ENCODE measurements at places on chromosomes 3 and 15.
A peak's percentile ranks its signal among the peaks of the same experiment; 100 is the strongest.

- no peak for DNase-seq
Observed at GRCh38 chr3:127722091-127722784, 49.5 kb downstream of the ABTB1 start.

DNA sequence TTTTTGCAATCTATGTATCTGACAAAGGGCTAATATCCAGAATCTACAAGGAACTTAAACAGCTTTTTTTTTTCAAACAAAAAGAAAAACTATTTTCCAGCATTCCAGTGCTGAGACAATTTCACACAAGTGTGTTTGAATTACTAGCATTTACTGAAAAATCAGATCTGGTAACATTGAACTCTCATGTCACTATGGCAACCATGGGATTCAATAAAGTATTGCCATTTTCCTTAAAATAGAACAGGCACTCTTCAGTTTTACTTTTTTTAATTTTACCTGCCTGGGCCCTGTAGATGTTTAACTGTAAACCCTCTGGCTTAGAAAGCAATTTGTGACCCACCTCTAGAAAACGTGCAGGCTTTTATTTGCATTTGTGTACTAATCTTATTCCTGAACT lies 105.4 kb downstream of the MITF start:
- DNase-seq: no peak

DNA sequence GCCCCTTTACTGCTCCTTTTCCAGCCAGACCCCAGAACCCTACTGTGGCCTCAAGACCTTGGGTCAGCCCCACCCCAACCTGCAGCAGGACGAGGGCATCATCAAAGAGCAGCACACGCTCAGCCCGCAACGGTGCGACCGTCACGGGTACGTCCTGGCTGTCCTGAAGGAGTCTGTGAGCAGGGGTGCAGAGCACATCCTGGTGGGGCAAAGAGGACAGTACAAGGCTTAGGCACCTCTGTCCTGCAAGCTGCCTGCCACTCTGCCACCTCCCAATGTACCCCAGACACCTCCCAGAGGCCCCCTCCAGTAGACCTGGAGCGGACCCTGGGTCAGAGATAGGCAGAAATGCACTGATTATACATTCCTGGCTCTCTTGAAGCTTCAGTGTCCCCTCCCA lies 8.0 kb downstream of the ALS2CL start:
- DNase-seq: no peak

- DNase-seq: no peak
Observed at GRCh38 chr15:54659646-54660045, 537.1 kb downstream of the RSL24D1 start.

DNA sequence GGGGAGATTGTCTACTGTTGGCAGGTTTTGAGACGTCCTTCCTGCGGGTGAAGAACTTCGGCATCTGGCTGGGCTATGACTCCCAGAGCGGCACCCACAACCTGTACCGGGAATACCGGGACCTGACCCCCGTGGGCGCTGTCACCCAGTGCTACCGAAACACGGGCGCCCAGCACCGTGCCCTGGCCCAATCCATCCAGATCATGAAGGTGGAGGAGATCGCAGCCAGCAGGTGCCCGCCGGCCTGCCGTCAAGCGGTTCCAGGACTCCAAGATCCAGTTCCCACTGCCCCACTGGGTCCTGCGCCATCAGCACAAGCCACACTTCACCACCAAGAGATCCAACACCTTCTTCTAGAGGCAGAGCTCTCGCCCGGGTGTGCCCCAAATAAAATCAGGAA lies 194.9 kb upstream of the EPHA6 start:
- DNase-seq: no peak

DNA sequence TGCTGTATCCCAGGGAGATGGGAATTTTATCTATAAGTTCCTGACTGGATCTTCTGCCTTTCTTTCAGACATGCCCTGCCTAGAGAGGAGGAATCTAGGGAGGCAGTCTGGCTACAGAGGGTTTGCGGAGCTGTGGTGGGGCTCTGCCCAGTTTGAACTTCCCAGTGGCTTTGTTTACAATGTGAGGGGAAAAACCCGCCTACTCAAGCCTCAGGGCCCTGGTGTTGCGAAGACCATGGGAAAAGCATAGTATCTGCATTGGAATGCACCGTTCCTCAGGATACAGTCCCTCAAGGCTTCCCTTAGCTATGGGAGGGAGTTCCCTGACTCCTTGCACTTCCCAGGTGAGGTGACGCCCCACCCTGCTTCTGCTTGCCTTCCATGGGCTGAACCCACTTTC lies 168.7 kb downstream of the TMEM108 start:
- no peak for DNase-seq

DNA sequence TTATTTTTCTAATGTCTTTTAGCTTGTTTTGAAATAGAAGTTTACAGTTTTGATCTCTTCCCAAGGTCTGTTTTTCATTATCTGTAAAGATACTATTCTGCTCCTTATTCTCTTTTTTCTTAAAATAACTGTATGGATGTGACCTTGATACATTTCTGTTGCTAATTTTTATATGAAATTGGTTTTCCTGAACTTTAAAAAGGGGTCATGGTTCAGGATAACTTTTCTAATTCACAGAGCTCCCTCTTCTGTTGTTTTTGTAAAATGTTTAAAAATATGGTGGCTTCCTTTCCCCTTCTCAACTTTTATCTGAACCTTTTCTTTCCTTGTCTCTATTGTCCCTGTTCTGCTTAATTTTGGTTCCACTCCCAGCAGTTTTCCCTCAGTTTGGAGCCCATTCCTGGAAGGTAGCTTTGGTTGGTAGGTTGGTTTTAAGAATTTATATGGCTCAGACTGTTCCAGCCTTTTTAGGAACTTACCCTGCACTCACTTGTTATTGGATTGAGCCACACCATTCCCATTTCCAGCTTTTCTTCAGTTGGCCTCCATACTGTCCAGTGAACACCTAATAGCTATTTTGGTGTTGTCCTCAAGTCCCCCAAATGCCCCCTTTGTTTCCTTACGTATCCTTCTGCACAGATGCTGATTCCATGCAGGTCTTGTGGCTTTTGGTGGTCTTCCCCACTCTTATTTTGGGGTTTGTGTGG lies 70.3 kb downstream of the SLMAP start:
- DNase-seq: no peak

- DNase-seq: no peak
Observed at GRCh38 chr15:40336744-40337122, 4.0 kb downstream of the CCDC9B start.

GRCh38 chr15:80942266-80942665 lies 47.4 kb downstream of the MESD start:
- no peak for DNase-seq

DNA sequence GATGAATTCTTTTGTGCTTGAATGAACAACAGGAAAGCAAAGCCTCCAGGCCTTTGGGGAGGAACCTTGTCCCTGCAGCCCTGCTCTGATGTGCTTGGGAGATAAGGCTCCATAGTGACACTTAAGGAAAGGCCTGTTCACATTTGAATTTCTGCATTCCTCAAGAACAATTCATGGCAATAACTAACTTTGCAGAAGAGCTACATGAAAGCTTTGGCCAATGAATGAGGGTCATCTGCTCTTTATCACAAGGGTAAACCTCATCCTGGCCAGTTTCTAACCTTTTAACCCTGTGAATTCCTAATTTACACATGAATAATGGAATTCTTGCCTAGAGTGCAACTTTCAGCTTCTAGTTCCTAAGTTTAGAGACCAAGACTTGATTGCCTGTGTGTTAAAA lies 5.6 kb downstream of the PRTG start:
- no peak for DNase-seq

- DNase-seq: no peak
Observed at GRCh38 chr3:62558549-62559112, 185.3 kb upstream of the FEZF2 start.

DNA sequence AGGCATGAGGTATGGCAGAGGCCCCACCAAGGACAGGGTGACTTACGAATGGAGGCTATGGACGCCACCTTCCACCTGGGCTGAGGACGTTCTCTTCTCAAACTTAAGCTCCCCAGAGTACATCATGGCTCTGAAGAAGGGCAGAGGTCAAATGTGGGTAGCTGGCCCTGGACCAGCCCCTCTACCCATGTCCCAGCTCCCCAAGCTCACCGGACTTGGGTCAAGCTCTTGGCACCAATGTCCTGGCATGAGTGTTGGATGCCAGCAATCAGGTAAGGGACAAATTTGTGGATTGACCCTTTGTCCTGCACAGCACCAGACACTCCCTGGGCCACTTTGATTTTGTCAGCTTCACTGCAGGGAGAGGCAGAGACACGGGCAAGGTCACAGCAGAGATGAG lies 2.5 kb downstream of the NDUFAF3 start:
- DNase-seq: no peak

GRCh38 chr3:124258057-124258500 lies 266.2 kb upstream of the ROPN1 start:
- no peak for DNase-seq

GRCh38 chr15:38254051-38254883 lies 1.6 kb downstream of the SPRED1 start:
- DNase-seq: no peak

DNA sequence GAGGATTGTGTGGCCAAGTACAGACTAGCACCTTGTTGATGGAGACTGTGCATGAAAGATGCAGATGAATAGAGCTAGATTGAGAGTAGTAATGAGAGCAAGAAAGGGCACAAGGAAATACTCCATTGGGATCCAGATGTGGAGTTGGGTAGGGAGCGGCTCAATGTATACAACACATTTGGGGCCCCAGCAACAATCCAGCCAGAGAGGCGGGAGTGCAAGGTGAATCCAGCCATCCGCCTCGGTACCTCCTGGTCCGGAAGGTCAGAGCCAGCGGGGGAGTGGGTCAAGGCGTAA lies 9.0 kb downstream of the ISL2 start:
- no peak for DNase-seq

DNA sequence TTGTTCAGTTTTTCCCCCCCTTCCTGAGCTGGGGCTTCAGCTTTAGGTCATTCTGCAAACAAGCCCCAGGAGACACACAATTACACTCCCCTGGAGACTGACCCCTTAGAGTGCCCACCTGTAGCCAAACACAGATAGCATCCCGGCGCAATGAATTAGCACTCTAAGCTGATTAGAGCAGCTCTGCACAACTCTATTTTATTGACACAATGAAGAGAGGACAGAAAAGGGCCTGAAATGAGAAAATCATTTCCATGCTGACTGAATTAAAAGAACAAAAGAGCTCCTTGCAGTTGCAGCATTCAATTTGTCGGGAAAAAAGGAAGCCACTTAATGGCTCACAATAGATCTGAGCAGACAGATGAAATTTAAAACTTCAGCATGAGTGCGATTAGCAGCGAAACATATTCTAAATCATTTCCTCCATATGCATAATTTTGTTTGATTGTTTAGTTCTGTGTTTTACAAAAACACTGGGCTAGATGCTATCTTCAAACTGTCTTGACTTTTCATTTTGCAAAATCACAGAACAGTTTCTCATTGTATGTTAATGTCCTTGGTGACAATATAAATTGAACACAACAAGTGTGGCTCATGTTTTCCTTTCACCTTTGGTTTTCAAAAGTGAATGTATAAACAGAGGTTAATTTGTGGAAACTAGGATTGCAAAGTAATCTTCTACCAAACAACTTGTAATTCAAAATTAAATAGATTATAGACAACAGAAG lies 308.6 kb downstream of the MECOM start:
- no peak for DNase-seq

DNA sequence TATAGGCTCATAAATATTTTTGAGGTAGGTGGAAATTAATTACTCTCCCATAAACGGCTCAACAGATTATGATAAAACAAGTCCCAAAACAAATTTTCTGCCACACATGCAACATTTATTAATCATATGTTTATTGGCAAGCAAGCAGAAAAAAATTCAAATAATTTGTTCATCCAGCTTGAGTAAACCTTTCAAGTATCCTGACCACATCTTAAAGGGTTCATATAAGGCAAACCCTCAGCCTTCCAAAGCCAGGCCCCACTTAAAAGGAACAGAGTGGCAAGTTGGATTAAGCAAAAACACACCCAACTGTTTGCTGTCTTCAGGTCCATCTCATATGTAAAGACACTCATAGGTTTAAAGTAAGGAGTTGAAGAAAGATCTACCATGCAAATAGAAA lies 1042.3 kb downstream of the DIPK2A start:
- no peak for DNase-seq

GRCh38 chr3:72492240-72492639 lies 356.0 kb downstream of the SHQ1 start:
- DNase-seq: no peak

DNA sequence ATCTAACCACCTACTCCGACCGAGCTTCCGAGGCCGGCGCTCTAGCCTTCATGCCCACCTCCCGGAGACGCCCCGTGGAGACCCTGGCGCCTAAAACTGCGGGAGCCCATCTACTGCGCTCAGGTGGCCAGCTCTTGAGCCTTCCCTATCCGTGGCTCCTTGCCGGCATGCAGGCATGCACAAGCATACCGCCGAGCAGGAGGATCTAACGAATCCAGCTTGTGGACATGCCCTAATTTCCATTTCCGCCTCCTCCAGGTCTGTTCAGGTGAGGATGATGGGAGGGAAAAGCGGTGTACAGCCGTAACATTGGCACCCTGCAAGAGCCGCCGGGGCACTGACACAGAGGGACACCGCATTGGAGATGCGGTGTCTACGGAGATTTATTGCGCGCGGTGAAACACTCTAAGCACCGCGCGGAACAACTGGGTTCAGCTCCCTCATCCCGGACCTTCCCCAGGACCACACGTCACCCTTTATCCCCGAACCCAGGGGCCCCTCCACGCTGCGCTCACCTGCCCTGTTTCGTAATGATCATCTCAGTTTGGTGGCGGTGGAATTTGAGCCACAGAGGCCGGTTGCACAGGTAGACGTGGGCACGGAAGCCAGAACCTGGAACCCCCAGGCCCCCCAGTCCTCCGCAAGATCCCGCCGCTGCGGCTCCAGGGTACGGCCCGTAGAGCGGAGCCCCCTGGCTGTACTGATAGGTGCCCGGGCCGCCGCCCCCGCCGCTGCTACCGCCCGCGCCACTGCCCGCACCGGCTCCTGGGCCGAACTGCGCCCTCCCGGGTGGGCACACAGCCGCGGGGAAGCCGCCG lies 1.0 kb downstream of the EOMES start:
- DNase-seq: no peak

GRCh38 chr3:157204431-157204830 lies 44.5 kb upstream of the CCNL1 start:
- DNase-seq: no peak

- peak; percentile 1 for DNase-seq
Observed at GRCh38 chr15:42921342-42921731, 759 bp upstream of the TTBK2 start.

DNA sequence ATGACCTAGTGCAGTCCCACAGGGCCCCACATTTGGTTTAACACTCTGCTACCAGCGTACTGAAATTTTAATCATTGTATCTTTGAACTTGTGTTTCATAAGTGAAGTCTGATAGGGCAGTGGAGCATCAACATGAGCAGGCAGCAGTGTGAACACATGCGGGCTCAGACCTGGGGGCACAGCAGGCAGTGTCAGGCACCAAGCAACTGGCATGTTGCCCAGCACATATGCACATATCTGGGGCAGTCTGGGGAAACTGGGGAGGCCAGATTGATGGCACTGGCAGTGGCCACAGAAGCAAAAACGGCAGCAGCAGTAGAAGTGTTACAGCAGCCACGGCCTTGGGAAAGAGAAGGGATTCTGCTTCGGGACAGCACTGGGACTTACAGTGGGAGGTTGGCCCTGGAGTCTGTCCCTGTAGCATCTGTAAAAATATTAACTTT lies 353.9 kb upstream of the KCNMB2 start:
- DNase-seq: no peak
